ENCODE measurements at places on chromosomes 6 and 20. TPM values are rescaled to one million over a fixed set of nuclear protein-coding genes. Genes with fewer than 3 reads are reported as not detected.

GRCh38 chr6:31079656-31080261 is 32.6 kb downstream of the C6orf15 start:
- DNase-seq = peak; percentile 79

The PRDM13 gene
- 0.02 TPM for polyA plus RNA-seq

GRCh38 chr6:85986681-85987080 is 344.0 kb upstream of the SYNCRIP start:
- DNase-seq = no peak

DNA sequence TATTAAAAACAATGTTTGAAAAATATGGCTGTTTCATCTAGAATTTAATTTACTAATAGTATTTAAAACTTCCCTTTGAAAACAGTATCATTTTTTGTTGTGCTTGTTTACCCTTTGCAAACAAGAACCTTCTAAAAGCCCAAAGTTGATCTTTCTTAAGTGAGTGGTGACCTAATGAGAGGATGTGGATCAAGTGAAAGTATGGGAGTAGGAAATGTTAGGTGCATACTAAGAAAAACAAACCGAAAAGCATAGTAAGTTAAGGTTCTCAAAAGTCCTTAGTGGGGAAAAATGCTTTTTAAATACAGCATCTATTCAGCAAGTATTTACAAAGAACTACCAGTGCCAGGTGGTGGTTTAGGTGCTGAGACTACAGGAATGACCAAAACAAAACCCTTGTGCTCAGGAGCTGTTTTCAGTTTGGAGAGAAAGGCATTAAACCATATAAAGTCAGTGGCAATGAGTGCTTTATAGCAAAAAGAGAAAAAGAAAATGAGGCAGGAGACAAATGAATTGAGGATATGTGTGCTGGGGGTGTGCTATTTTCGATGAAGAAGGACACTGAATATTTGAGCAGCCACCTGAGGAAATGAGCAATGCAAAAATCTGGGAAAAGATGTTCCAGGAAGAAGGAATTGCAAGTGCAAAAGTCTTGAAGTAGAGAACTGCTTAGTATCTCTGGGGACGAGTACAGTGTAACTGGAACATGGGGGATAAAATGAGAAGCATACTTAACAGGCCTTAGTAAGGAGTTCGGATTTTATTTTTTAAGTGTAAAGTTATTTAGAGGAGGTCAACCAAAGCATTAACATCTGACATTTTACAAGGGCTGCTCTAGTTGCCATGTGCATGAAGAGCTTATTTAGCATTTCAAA is 24.0 kb downstream of the RNF146 start:
- DNase-seq = no peak

The TRAPPC3L gene
- 0.33 TPM for polyA plus RNA-seq

GRCh38 chr6:163720460-163721235 is 306.1 kb downstream of the QKI start:
- DNase-seq = no peak

DNA sequence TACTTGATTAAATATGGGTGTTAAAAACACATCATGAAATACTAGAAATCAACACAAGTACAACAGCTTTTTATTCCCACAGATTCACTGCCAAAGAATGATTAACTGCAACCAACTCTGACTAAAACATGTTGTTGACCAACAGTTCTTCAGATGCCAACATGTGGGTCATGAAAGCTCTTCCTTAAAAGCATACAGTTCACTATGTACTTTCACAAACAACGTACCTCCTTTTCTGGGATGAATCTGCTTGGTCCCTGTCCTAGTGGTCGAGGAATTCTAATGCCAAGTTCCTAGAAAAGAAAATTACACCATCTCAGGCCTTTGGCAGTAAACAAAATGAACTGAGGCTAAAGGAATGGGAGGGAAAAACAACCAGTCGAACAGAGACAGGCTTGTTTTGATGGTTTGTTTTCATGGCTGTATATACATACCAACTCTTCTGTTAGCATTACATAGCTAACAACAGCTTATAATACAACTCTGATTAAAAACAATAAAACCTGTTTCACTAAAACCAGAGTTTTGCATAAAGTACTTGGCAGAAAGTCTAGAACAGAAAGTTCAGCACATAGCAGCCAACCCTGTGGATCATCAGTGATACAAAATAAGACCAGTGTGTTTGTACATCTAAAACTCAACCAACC is 92.5 kb downstream of the SESN1 start:
- no peak for DNase-seq

Data from spleen (tissue), 13 donors.